Gastrocnemius medialis (tissue), 4 donors: ENCODE measurements at places on chromosomes 2 and 18.

DNA sequence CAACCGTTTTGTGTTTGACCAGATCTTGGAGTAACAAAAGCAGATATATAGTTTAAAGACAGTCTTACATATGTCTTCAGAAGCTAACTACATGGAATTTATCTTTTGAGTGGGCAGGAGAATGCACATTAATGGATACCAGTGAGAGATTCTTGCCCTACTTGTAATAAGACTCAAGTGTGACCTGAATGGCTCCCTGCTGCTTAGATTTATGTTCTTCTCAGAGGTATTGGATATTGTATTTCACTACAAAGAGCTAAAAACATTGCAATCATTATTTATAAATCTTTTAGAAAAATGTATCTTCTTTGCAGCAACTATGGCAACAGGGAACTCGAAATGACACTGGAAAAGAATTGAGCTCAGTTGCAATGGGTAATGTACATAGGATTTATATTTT lies 227.7 kb downstream of the LRRTM4 start:
- DNase-seq = no peak

DNA sequence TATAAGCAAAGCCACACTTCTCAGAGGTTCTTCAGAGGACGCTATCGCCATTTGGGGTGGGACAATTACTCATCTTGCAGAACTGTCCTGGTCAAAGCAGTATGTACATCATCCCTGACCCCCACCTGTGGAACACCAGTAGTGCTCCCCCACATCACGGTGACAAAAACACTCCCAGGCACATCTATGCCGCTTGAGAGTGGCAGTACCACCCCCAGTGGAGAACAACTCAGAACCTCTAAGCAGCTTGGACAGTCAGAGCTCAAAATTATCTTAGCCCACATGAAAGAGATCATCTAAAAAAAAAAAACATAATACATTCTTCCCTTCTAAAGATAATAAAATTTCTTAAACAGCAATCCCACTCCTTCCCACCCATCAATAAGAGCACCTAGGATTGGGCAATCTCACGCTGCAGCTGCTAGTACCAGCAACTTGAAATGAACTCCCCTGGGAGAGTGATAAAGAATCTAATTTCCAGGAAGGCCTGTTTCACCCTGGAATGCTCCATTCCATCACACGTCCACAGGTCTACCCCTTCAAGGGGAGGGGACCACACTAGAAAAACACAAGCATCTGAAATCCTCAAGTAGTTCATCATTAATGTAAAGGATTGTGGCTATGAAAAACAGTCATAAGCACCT lies 31.7 kb downstream of the LRP2 start:
- DNase-seq = no peak

GRCh38 chr2:152483276-152484063 lies 148.5 kb downstream of the FMNL2 start:
- DNase-seq = no peak

DNA sequence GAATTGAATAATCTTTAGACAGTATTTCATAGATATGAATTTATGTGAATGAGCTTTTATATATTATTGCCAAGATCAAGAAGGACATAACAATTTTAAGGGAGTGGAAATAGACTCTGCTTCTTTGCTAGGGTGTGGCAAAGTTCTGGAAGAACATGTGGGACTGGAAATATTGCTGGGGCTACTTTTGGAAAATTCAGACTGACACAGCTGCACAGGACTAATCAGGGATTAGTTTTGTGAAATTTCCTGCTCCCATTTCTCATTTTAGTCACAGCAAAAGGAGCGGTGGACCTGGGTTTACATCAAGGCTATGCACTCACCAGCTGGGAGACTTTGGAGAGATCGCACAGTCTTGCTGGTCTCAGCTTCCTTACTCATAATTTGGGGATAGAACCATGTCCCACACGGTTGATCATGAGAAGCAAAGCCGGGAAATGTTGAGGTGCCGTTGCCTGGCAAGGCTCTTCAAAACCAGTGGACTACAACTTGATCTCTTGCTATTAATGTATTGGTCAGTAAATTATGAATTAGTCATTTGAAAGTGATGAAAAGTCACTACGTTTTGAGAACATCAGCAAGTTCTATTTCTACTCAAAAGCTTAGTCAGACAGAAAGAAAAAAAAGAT lies 42.4 kb downstream of the IL1RL2 start:
- DNase-seq = no peak

DNA sequence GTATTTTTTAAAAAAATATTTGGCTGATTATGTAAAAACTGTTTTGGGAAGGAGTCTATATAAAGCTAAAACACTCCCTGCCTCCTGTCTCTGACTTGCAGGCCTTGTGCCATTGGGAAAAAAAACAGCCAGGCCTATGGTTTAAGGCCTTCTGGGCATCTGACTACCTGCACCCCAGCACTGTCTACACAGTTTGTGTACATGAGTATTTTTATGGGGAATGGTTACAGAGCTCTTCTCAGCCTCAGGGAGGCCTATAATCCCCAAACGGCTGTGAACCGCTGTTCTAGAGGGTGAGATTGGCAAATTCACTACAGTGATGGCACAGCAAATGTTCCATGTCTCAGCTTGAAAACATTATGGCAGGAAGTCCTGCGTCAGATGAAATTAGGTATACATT lies 96.1 kb downstream of the LTBP1 start:
- DNase-seq = no peak

- DNase-seq = no peak
Observed at GRCh38 chr18:8163286-8163959, 445.8 kb upstream of the RAB12 start.

GRCh38 chr2:187360286-187360685 lies 87.8 kb downstream of the CALCRL start:
- no peak for DNase-seq

DNA sequence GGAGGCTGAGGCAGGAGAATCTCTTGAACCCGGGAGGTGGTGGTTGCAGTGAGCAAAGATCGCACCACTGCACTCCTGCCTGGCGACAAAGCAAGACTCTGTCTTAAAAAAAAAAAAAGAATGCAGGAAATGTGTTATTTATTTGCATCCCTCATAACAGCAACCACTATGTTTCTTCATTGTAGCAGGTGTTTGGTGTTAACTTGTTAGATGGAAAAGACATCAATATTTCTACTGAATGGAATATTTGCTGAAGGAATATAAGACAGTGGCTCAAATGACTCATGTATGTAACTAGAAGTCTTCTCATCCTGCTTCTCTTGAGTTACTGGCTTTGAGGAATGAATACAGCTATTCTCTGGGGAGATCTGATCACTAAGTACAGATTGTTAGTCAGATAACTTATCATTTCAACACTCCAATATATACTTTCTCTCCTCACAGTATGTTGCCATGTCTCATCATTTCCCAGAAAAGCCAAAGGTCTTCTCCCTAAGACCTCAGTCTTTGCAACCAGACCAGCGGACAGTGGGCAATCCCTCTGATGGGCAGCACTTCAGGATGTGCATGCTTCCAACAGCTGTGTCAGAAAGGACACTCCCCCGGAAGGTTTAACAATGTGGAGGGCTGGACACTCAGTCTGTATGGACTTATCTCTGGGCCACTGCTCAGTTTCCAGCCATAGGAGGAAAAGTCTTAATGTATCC lies 104.4 kb upstream of the STK17B start:
- no peak for DNase-seq

DNA sequence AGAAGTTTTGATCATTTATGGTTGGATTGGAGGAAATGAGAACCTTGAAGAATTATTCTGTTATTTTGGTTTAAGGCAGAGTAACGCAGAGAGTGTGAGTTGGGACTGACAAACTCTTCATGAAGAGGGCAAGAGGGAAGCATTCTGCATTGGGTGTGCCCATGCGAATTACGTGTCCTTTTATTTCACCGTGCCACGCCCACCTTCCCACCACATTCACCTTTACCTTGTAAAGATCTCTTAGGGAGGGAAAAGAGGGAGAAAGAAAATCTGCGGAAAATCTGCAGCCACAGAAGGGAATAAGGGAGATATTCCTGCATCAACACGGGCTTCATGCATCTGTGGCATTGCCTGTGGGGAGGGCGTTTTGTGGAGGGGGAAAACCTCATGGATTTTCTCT lies 31.8 kb downstream of the SLC9A4 start:
- DNase-seq = no peak

DNA sequence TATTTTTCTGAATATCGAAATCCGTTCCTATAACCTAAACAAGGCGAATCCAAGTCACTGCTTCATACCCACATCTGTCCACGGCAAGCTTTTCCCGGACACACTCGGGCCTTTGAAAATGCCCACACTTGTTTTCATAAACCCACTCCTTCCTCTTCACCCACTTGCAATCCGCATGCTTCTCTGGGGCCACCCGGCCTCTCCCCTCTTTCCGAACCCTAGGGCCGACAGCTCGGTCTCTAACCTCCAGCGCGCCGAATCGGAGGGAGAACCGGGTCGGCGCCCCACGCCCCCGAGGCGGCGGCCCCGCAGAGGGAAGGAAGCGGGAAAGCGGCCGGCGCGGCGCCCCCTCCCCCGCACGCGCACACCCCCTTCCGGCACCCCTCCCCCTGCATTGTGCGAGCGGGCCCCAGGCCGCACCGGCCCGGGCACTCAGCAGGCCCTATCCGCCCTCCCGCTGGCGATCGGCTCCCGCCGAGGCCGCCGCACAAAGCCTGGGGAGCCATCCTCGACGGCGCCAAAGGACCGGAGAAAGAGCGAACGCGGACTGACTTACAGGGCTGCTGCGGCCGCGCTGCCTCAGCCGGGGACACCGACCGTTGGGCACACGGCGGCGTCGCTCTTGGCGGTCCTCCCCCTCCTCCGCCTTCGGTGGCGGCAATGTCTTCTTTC lies 467 bp downstream of the PUM2 start:
- no peak for DNase-seq

GRCh38 chr2:588074-588645 lies 89.0 kb downstream of the TMEM18 start:
- DNase-seq = no peak
